CD8-positive, alpha-beta memory T cell (primary cell): ENCODE measurements at places on chromosomes 1 and 21. TPM values are rescaled to one million over a fixed set of nuclear protein-coding genes. Genes with fewer than 3 reads are reported as not detected.

Gene GSTM5
- not detected for total RNA-seq

Gene LDLRAD1
- total RNA-seq = not detected

Gene ENO1
- total RNA-seq = 3,136 TPM

Gene P3R3URF
- not detected for total RNA-seq

Gene TSSK3
- total RNA-seq = 0.33 TPM
